Spinal cord (tissue), 10 donors: ENCODE measurements at places on chromosomes 6 and 20. TPM values are rescaled to one million over a fixed set of nuclear protein-coding genes. Genes with fewer than 3 reads are reported as not detected.
A peak's percentile ranks its signal among the peaks of the same experiment; 100 is the strongest.

GRCh38 chr6:11272491-11273192 is 40.2 kb upstream of the NEDD9 start:
- H3K36me3 ChIP-seq: no peaks in the 10 kb centered on the region
- H3K4me3 ChIP-seq: no peak overlapping the region
- H3K4me1 ChIP-seq: peaks cover 2% of the 10 kb centered on the region
- no peak overlapping the region for H3K27ac ChIP-seq
- no peaks in the 10 kb centered on the region for H3K27me3 ChIP-seq
- no peak for DNase-seq

GRCh38 chr20:60966031-60966430 is 286.0 kb upstream of the CDH4 start:
- no peak overlapping the region for H3K27ac ChIP-seq
- no peak overlapping the region for H3K4me3 ChIP-seq
- no peaks in the 10 kb centered on the region for H3K27me3 ChIP-seq
- DNase-seq: no peak
- H3K4me1 ChIP-seq: peaks cover 3% of the 10 kb centered on the region
- H3K36me3 ChIP-seq: no peaks in the 10 kb centered on the region

The SYNDIG1 gene
- total RNA-seq: 23.9 TPM

GRCh38 chr6:118220429-118221128 is 313.5 kb downstream of the SLC35F1 start:
- H3K27me3 ChIP-seq: no peaks in the 10 kb centered on the region
- peaks cover 3% of the 10 kb centered on the region for H3K4me1 ChIP-seq
- no peak for DNase-seq
- H3K4me3 ChIP-seq: no peak overlapping the region
- no peaks in the 10 kb centered on the region for H3K36me3 ChIP-seq
- no peak overlapping the region for H3K27ac ChIP-seq

- H3K27ac ChIP-seq: no peak overlapping the region
- peaks cover 18% of the 10 kb centered on the region for H3K27me3 ChIP-seq
- H3K36me3 ChIP-seq: no peaks in the 10 kb centered on the region
- no peak overlapping the region for H3K4me3 ChIP-seq
- no peak for DNase-seq
- no peaks in the 10 kb centered on the region for H3K4me1 ChIP-seq
Observed at GRCh38 chr20:20856306-20856705, 143.9 kb upstream of the RALGAPA2 start.

DNA sequence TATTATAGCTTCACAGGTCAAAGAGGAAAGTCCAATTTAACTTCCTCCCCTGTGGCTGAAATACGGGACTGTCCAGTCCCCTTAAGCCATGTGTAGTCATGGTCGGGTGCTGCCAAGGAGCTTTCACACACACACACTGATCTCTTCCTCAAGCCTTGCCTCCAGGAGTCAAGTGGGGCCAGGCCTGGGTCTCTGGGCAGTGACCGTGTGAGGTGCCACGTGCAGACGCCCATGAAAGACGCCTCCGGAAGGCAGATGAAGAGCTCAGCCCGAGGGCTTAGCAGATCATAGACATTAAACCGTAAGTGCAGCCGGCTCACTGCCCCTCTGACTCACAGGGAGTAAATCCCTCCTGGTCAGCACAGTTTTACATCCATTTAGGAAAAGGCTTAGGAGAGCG is 4.2 kb downstream of the GABRR2 start:
- H3K4me1 ChIP-seq: peaks cover 29% of the 10 kb centered on the region
- no peaks in the 10 kb centered on the region for H3K36me3 ChIP-seq
- no peak overlapping the region for H3K4me3 ChIP-seq
- no peak for DNase-seq
- no peak overlapping the region for H3K27ac ChIP-seq

GRCh38 chr20:15848126-15848525 is 725.1 kb downstream of the KIF16B start:
- no peak overlapping the region for H3K27ac ChIP-seq
- no peaks in the 10 kb centered on the region for H3K27me3 ChIP-seq
- no peak for DNase-seq
- H3K36me3 ChIP-seq: no peaks in the 10 kb centered on the region

The FUT9 gene
- total RNA-seq: 17.4 TPM

The LPA gene
- total RNA-seq: 1.2 TPM

DNA sequence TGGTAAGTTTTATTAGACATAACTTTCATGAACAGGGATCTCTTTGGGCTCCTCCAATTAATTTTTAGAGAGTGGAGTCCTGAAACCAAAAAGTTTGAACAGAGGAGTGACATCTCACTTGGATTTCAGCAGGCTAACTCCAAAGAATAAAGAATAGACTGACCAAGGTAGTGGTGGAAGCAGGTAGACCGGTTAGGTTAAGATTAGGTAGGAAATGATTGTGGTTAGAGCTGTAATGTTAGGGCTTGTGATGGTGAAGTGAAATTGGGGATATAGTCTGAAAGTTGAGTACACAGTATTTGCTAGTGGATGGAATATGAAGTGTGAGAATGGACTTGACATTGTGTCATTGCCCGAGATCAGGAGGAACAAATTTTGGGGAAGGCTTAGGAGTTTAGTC is 27.8 kb downstream of the QKI start:
- no peaks in the 10 kb centered on the region for H3K27me3 ChIP-seq
- DNase-seq: no peak
- peaks cover 25% of the 10 kb centered on the region for H3K4me1 ChIP-seq
- no peak overlapping the region for H3K4me3 ChIP-seq
- H3K36me3 ChIP-seq: peaks cover 4% of the 10 kb centered on the region
- H3K27ac ChIP-seq: no peak overlapping the region

GRCh38 chr20:60480950-60481742 is 522.9 kb downstream of the CDH26 start:
- no peak overlapping the region for H3K4me3 ChIP-seq
- H3K27ac ChIP-seq: no peak overlapping the region
- DNase-seq: no peak
- H3K36me3 ChIP-seq: no peaks in the 10 kb centered on the region
- peaks cover 4% of the 10 kb centered on the region for H3K4me1 ChIP-seq
- H3K27me3 ChIP-seq: no peaks in the 10 kb centered on the region

GRCh38 chr6:15462717-15463525 is 199.9 kb downstream of the DTNBP1 start:
- no peaks in the 10 kb centered on the region for H3K36me3 ChIP-seq
- no peak overlapping the region for H3K27ac ChIP-seq
- no peak overlapping the region for H3K4me3 ChIP-seq
- DNase-seq: no peak
- H3K27me3 ChIP-seq: no peaks in the 10 kb centered on the region

DNA sequence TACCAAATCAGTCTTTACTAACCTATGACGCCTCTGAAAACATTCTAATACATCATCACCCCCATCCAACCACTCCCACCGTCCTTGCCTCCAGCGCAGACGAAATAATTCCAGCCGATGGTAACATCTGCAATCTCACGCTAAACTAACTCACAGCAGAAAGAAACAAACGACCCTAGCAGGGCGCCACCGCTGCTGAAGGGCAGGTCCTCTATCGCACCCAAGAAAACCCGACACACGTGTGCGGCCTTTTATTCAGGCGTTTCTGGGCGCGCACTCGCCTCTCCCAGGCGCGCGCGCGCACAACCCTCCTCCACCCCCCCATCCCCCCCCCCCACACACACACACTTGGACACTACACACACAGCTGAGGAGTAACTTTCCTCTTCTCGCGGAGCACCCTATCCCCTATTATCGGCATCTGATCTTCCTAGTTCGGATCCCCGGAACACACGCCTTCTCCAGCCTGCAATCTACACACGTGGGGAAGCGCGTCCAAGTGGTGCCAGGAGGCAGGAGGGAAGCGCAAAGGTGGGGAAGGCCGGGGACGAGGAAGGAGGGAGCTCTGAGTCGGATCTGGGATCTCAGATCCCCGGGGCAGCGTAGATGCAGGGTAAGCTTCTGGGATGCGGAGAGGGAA is 1.4 kb downstream of the GFOD1 start:
- DNase-seq: peak; percentile 77
- H3K4me3 ChIP-seq: peak overlapping the region; percentile 65
- H3K36me3 ChIP-seq: no peaks in the 10 kb centered on the region
- H3K27ac ChIP-seq: no peak overlapping the region
- H3K27me3 ChIP-seq: peaks cover 3% of the 10 kb centered on the region

The FAM229B gene
- total RNA-seq: 102 TPM

The DEFB132 gene
- not detected for total RNA-seq

- no peak overlapping the region for H3K27ac ChIP-seq
- DNase-seq: no peak
- H3K4me1 ChIP-seq: no peaks in the 10 kb centered on the region
- H3K4me3 ChIP-seq: no peak overlapping the region
Observed at GRCh38 chr6:152310371-152310954, 326.7 kb downstream of the SYNE1 start.

DNA sequence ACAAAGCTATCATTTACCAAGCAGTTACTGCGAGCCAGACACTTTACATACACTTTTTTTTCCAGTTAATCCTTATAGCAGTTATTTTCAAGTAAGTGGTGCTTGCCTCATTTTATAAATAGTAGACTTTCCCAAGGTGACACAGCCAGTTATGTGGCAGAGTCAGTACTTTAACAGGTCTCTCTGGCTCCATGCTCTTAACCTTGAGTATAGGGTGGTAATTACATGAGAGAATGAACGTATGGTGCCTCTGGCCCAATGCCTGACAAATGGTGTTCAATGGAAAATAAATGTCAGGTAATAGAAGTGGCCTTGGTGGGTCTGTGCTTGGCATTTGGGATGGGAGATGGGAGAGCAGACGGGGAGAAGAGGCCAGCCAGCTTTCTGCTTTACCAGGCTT is 316.3 kb downstream of the SLC35F1 start:
- no peaks in the 10 kb centered on the region for H3K27me3 ChIP-seq
- no peaks in the 10 kb centered on the region for H3K36me3 ChIP-seq
- peaks cover 3% of the 10 kb centered on the region for H3K4me1 ChIP-seq
- H3K27ac ChIP-seq: peak overlapping the region; percentile 13
- H3K4me3 ChIP-seq: no peak overlapping the region

GRCh38 chr6:90068264-90068663 is 174.0 kb downstream of the GJA10 start:
- DNase-seq: no peak
- no peak overlapping the region for H3K27ac ChIP-seq
- peaks cover 2% of the 10 kb centered on the region for H3K4me1 ChIP-seq
- H3K27me3 ChIP-seq: no peaks in the 10 kb centered on the region

GRCh38 chr20:40232756-40233155 is 456.3 kb downstream of the MAFB start:
- H3K27ac ChIP-seq: no peak overlapping the region
- H3K27me3 ChIP-seq: peaks cover 2% of the 10 kb centered on the region
- no peak for DNase-seq
- no peaks in the 10 kb centered on the region for H3K36me3 ChIP-seq

DNA sequence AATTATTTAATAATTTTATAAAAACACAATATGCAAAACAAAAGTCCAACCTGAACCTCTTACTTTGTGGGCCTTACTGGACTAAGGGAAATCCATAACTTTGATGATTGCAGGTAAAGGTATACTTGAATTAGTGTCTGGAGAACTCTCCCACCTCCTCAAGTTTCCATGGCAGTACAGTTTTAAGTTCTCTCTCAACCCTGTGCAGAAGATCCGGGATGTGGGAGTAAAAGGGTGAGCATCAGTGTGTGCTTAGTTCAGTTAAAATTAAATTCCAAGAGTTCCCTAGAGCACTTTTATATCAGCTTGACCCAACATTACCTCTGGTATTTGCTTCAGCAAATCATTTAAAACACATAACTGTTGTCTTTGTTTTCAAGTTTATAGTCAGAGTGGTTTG is 47.5 kb downstream of the RIMS1 start:
- H3K4me3 ChIP-seq: no peak overlapping the region
- no peak overlapping the region for H3K27ac ChIP-seq
- H3K27me3 ChIP-seq: no peaks in the 10 kb centered on the region
- no peaks in the 10 kb centered on the region for H3K4me1 ChIP-seq

DNA sequence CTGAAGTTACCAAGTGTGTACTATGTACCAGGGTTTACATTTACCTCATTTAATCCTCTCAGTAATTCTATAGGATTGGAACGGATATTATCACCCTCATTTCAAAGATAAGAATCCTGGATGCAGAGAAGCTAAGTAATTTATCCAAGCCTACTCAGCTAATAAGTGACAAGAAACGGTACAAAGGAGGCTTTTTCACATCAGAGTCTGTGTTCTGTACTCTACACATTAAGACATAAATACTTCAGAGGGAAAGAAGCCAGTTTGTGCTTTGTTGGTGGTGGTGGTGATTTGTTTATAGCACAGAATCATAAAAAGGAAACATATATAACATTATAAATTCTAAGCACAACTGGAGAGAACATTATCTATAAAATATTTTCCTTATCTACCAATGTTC is 88.3 kb upstream of the HMGCLL1 start:
- no peak overlapping the region for H3K27ac ChIP-seq
- H3K4me3 ChIP-seq: no peak overlapping the region
- H3K4me1 ChIP-seq: no peaks in the 10 kb centered on the region
- no peak for DNase-seq
- H3K36me3 ChIP-seq: no peaks in the 10 kb centered on the region

The GPR6 gene
- 0.22 TPM for total RNA-seq

The OVOL2 gene
- total RNA-seq: 0.40 TPM

DNA sequence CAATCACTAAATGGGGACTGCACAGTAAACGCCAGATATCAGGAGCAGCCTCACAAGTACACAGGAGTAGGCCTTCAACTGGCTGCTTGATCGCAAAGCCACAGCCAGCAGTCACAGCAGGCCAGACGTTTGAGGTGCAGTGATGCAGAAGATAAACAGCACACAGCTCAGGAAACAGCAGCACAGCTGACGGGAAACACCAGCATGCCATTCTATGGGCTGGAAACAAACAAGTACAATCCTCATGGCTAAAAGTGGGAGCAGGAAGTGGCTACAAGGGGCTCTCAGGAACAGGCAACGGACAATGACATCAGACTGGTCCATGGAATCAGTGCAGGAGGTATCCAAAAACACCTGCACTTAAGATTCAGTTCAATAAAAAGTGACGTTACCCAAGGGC is 111.0 kb downstream of the DTNBP1 start:
- no peaks in the 10 kb centered on the region for H3K36me3 ChIP-seq
- H3K27me3 ChIP-seq: no peaks in the 10 kb centered on the region
- peaks cover 13% of the 10 kb centered on the region for H3K4me1 ChIP-seq
- H3K4me3 ChIP-seq: no peak overlapping the region
- H3K27ac ChIP-seq: no peak overlapping the region
